ENCODE measurements at places on chromosomes 2 and 18.

DNA sequence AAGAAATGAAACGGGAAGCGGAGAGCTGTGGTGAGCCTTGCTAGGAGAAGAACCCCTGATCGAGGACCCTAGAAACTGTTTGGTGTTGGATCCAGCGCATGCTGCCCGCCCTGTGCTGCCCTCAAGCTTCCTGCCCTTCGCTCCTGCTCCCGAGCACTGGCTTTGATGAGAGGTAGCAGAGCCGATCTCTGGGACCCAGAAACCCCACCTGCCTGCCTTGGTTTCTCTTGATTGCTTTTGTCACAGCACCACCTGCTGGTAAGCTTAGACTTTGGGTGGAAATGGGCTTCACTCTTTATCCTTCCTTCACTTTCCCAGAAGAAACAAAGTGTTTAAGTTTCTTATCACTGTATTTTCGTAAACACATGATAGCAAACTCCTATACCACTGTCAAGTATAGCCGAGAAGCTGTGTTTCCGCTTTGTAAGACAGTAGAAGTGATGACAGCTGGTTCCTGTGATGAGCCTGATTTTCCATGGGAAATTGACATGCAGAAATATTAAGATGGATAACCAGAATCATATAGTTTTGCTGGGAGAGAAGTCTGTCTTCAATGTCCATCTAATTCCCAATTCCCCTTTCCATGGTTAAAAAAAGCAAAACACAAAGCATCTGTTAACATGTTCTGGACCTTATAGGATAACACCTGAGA lies 267.4 kb downstream of the PHLPP1 start:
- peak; percentile 38 for DNase-seq

DNA sequence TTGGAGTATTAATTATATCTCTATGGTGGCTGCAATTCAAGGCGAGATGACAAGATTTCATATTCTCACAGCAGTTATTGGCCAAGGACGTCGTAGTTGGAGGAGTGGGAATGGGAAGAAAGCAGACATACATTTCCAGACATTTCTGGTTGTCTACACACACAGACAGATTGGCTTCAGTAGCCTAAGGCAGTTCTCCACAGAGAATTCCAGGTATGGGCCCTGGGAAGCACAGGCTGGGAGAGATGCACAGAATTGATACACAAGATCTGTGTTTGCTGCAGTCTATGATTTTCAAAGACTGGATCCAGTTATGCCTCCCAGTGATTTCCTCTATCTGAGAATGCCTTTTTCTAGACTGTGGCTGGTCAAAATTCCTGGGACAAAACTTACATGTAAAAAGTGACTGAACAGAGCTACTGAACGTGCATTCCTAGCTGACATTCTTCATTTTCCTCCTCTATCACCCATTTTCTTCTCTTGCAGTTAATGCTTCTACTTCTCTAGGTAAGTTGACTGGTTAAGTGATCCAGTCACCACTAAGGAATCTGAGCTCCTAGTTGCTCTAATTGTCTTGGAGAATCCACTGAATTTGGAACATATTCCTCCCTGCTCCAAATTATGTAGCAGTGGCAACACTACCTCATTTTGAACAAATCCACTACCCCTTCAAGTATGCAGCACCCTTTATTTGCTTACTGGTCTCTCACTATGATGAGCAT lies 386.7 kb upstream of the CDH7 start:
- DNase-seq = no peak

- DNase-seq = no peak
Observed at GRCh38 chr2:18430996-18431748, 129.3 kb downstream of the RDH14 start.

GRCh38 chr2:23776021-23776420 lies 150.9 kb downstream of the ATAD2B start:
- no peak for DNase-seq

DNA sequence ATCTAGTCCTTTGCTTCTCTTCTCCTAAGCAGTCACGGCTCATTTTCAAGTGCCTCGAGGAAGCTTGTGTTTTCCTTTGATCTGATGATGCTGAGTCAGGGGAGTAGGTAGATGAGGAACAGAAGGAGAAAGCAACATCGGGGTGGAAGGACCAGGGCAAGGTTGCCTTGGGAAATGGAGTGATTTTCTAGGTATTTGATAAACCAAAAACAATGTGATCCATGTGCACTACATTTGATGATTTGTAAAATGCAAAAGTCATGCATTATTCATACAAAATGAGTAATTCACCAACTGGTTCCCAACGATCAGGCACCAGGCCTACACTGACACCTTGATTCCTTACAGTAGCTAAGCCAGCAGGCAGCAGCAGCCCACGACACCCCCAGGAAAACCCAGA lies 205.3 kb downstream of the ANAPC1 start:
- DNase-seq = no peak

DNA sequence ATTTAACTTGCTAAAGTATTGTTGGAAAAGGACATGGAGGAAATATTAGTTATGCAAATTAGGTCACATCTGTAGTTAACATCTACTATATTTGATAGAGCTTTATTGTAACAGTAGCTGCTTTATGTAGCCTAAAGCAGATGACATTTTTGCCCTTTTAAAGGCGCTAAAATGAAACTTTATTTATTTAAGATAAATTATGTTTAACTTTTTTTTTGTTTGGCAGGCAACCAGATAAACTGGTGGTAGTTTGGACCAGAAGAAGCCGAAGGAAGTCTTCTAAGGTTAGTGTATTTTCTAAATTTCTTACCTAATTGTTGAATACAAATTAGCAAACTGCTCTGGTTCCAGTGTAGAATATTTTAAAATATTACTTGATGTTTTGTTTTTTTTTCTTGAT lies 41.7 kb downstream of the EHBP1 start:
- no peak for DNase-seq

GRCh38 chr2:46653539-46653938 lies 174.2 kb downstream of the TMEM247 start:
- no peak for DNase-seq

DNA sequence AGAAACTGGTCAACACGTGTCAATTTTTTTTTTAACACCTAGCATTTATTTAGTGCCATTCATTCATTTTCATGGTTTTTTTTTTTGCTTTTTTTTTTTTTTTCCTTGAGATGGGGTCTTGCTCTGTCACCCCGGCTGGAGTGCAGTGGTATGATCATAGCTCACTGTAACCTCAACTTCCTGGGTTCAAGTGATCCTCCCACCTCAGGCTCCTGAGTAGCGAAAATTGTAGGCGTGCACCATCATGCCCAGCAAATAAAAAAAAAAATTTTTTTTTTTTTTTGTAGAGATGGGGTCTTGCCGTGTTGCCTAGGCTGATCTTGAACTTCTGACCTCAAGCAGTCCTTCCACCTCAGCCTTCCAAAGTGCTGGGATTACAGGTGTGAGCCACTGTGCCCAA lies 21.1 kb downstream of the USP14 start:
- no peak for DNase-seq

- no peak for DNase-seq
Observed at GRCh38 chr18:5103286-5103685, 93.8 kb downstream of the AKAIN1 start.

GRCh38 chr18:27546991-27547390 lies 361.9 kb upstream of the CHST9 start:
- no peak for DNase-seq

- DNase-seq = no peak
Observed at GRCh38 chr2:219405451-219405850, 12.7 kb upstream of the DES start.

- DNase-seq = peak; percentile 36
Observed at GRCh38 chr2:232386740-232387450, 8.3 kb downstream of the ALPP start.

DNA sequence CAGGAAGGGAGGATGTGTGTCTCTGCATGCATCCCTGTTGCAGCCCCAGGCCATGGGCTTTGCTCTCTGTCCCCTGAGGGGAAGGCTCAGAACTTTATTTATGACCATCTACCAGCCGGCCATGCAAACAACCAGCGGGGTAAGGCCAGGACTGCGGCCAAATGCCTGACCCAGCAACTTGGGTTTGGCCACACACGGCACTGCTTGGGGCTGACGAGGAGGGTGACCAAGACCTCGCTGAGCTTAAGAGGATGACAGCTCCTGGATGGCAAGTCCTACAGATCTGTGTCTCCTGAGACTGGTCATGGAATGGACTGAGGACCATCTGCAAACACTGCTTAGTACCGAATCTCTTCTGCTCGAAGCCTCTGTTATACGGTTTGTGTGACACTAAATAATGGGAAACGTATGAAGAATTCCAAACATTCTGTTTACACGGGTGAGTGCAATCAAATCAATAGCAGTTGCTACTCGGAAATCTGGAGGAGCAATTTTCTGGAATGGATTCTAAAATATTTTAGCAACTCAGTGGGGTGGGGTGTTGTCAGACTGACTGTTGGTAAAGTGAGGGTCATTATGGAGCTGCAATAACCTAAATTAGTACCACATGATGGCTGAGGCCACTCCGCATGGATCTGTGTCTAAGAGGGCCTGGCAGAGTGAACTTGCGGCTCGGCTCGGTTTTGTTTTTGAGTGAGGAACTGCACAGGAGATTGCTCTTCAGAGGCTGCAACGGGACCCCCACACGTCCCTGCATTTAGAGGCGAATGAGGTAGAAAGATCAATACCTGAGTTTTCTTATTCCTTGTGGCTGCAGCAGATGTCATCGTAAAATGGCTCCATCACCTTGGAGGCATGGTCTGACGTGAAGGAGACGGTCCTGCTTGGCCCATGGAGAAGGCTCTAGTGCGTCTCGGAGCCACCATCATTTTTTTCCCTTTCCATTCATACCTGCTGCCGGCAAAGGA lies 26.6 kb downstream of the TMEM18 start:
- no peak for DNase-seq

- peak; percentile 4 for DNase-seq
Observed at GRCh38 chr2:232632904-232633412, 446 bp upstream of the EFHD1 start.

DNA sequence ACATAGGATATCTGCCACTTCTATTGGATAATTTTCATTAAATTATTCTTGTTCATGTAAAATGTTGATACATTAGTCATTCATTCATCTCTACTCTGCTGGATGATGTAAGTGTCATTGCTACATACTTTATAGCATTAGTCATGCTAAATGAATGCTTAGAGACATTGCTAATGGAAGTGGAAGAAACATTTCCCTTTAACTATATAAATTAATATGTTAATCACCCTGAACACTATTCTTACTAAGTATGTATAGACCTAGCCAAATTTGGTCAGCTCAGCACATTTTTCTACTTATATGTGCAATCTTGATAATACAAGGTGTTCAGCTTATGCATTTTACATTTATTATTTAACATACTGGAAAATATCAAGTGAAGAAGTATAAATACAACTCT lies 160.2 kb downstream of the DPP4 start:
- peak; percentile 77 for DNase-seq

- DNase-seq = peak; percentile 93
Observed at GRCh38 chr2:160379399-160379798, 114.2 kb downstream of the RBMS1 start.

GRCh38 chr2:11343650-11344341 lies 640 bp downstream of the ROCK2 start:
- DNase-seq = peak; percentile 37

DNA sequence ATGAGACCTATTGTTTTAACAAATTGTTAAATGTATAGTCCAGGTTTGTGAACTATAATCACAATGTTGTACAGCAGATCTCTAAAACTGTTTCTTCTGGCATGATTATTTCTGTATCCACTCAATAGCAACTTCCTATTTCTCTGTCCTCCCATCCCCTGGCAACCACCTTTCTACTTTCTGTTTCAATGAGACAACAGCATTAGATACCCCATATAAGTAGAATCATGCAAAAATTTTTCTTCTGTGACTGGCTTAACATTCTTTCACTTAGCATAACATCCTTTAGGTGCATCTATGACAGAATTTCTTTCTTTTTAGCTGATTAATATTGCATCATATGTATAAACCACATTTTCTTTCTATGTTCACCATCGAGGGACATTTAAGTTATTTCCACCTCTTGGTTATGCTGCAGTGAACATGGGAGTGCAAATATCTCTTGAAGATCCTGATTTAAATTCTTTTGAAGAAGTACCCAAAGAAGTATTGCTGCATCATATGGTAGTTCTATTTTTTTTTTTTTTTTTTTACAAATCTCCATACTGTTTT lies 713.5 kb downstream of the LRP1B start:
- DNase-seq = no peak

- DNase-seq = peak; percentile 50
Observed at GRCh38 chr2:44392338-44392943, 30.7 kb downstream of the CAMKMT start.

- no peak for DNase-seq
Observed at GRCh38 chr2:128281852-128282245, 36.8 kb downstream of the HS6ST1 start.

DNA sequence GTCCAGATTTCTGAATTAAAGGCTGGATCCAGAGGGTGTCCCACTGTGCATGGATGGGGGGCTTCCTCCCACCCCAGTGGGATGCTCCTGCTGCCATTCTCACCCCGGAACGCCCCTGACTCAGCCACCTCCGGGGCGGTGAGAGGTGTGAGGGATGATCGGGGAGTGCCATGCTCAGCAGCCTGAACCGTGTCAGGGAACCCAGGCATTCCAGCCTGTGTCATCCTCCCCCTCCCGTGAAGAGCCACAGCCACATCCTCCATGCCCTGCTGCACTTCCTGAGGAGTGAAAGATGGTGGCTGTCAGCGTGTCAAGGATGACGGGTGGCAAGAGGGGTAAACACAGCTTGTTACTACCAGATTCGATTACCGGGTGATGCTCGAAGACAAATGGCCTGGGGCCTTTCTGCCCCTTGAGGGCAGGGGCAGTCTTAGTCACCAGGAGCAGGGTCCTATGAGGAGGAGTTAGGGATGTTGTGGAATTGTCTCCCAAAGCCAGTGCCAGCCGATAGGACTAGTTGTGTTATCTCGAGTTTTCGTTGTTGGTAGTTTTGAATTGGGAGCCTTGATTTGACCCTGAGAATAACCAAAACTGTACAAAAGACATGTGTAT lies 80.8 kb downstream of the TCF7L1 start:
- no peak for DNase-seq

DNA sequence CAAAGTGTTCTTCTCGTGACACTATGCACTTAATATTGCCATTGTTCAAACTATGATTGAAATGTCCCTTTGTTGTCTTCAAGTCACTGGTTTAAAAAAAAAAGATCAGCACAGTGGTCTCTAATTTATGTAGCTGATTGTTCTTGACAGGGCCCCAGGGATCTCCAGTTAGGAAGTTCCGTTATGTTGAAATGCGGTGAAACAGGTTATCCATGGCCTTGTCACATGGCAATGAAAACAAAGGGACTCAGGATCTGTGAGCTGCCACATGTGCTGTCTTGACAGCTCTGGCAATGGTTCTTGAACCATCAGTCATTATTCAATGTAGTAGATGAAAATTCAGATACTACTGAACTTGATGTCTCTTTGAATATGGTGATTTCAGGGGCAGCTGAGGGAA lies 147.4 kb downstream of the SETBP1 start:
- no peak for DNase-seq

DNA sequence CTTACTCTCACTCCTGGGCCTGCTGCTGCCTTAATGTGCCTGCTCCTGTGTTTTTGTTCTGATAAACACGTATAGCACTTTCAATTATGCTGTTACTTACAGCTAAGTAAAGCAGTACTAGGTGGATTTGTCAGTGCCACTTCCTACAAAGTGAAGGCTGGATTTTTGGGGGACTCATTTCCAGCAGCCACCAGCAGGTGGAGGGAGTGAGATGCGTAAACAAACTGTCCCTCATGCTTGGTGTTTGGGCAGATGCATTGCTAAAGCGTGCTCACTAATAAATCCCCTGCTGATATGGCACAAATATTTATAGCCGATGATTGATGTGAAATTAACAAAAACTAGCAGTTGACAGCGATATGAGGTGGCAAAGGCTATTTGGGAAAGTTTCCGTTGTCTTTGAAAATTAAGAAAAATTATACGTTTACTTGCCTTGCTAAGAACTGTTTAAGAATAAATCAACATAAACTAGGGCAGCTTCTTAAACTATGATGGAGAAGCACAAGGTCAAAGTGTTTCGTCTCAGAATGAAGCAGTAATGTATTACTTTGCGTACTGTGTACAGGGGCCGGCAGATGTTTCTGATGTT lies 101.7 kb downstream of the AGAP1 start:
- peak; percentile 85 for DNase-seq
